ENCODE measurements at places on chromosomes 2 and 18.
A peak's percentile ranks its signal among the peaks of the same experiment; 100 is the strongest.

DNA sequence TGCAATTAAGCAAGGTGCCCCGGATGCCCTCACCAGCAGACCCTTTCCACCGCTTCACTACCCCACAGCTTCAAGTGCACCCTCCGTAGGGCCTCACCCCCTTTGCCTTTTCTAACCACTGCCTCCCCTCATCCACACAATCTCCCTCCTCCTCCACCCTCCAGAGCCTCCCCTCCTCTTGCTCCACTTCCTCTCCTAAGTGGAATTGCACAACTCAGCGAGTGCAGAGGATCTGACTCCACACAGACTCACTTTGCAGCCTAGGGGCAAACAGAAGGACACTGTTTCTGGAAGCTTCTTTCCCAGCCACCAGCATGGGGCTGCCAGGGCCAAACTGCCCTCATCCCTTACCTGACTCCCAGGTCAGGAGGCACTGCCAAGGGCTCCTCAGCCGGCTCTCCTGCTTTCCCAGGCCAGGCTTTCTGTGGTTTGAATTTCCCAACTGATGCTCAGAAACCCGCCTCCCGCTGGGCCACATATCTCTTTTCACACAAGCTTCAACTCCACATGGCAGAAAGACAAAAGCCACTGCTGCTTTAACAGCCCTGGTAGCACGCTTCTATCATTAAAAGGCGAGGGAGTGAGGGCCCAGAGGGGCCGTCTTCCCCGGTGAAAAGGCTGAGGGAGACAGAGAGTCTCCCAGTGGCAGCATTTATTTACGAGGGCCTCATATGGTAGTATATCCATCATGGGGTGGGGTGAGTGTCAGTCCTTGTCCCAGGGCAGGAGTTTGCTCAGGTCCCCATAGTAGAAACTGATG, 74.7 kb upstream of the MGAT4A start:
- peak; percentile 60 for ATAC-seq

DNA sequence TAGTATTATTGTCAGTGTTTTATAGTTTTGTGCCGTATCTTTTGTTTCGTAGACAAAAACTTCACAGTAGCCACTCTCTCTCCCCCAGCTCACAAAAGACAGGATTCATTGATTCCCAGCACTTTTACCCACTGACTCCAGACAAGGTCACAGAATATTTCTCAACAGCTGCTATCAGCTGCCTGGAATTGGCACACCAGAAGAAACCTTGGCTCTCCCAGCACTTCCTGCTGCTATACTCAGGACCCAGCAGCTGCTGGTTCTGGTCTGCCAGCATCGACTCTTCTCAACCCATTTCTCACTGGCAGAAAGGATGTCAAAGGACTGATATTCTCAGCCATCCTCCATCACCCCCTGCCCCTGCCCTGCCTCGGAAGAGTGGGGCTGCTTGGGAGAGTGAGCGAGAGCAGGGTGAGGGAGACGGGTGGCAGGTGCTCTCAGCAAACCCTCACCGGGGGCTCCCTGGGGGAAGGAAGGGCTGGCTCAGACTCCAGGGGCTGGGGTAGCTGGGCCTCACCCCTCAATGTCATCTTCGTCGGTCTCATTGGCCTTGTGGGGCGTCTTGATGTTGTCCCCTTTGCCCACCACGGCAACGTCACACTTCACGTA, 6.1 kb upstream of the OTOF start:
- no peak for ATAC-seq

GRCh38 chr2:8794923-8795825, 42.2 kb downstream of the KIDINS220 start:
- ATAC-seq = no peak

DNA sequence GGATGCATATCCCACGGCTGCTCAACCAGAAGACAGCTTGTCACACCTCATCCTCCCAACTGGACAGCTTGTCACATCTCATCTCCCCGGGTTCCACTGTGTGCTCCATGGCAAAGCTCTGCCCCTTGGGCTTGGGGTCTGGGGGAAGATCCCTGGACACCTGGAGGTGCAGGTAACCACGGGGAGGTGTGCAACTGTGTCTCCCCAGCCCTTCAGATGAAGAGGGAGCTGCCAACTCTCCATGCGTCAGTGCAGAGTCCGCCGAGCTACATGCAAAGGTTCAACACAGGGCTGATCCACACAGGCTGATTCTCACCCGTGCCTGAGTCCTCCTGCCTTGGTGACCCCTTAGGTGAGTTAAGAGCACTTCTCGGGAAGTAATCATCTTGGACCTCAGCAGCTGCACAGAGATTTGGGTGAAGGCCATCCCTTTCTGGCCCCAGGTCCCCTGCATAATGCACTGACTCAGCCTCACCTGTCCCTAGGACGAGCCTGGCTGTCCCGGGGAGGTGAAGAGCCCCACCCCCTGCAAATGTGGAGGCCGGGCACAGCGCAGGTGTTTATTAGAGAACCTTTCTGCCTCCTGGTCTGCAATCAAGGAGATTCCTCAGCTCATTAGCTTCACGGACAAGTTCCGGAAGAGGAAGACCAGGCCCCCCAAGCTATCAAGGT, 157.9 kb downstream of the PXDN start:
- ATAC-seq = no peak

GRCh38 chr2:116160657-116161056, 1653.8 kb upstream of the DDX18 start:
- no peak for ATAC-seq

DNA sequence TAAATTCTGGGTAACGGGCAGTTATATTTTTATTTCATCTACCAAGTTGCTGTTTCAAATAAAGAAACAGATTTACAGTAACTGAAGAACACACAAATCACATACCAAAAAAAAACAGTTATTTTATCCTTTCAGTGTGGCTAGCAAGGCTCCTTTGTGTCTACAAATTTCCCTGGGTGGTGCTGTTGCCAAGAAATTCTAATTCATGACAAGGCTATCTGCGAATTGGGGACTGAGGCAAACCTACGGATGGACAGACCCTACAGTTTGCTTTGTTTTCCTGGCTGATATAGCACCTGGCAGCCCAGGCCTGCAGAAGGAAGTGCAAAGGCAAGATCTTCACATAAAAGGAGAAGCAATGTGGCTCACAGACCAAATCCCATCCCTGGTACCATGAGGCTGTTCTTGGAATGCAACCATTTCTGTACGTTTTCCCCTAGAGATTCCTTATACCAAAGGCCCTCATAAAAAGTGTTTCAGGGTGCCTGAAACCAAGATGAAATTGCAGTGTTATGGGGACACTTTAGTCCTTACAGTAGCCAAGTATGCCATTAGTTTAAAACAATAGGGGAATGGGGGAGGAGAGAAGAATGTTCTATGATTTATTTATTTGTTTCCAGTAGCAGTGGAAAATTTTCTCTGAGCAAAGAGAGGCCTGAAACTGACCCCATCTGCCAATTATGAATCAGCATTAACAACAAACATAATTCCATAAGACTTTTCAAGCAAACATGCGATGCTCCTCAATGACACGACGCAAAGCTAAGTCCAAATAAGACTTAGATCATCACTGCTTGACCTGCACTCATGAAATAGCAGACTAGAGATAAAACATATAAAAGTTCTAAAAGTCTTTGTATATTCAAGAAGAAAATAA, 4.3 kb downstream of the KLF7 start:
- no peak for ATAC-seq

GRCh38 chr18:54359233-54359632, 1.5 kb downstream of the C18orf54 start:
- no peak for ATAC-seq

GRCh38 chr18:58638441-58638840, 9.6 kb upstream of the ALPK2 start:
- no peak for ATAC-seq

DNA sequence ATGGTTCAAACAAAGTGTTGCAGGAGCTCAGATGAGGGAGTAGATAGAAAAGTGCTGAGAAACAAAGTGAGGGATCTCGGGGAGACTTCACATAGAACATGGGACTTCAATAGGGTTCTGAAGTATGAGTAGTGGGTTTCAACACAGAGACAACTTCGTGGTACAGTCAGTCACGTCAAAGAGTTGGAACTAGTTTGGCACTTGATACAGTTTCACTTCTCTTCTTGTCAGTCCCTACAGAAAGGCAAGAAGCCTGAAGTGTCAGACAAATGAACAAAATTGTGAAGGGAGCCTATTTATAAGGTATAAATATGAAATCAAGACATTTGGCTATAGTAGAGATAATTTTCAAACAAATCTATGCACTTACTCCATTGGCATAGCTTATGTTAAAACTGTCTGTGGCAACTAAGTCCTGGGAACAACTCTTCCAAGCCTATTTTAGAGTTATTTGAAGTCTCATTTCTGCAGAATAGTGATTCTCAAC, 338.0 kb downstream of the TDRD15 start:
- no peak for ATAC-seq

DNA sequence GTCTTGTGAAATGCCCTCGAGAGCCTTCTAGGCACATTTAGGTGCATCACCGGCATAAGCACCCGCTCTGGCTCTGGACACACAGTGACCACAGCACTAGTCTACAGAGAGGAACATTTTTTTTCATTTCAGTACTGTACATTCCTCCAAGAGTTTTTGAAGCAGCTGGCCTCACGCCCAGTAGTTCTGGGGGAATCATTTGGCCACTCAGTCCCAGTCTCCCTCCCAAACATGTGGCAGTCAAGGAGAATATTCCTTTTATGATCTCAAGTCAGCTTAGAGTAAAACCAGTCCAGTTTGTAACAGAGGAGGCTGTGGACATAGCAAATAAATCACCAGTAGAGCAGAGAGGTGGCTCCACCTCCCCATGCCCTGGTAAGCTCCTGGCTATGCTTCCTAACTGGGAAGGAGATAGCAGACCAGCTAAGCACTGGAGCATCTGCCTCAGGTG, 48.1 kb downstream of the KCNE4 start:
- peak; percentile 54 for ATAC-seq

- no peak for ATAC-seq
Measured at GRCh38 chr18:25345081-25345866, 6.7 kb downstream of the ZNF521 start.

DNA sequence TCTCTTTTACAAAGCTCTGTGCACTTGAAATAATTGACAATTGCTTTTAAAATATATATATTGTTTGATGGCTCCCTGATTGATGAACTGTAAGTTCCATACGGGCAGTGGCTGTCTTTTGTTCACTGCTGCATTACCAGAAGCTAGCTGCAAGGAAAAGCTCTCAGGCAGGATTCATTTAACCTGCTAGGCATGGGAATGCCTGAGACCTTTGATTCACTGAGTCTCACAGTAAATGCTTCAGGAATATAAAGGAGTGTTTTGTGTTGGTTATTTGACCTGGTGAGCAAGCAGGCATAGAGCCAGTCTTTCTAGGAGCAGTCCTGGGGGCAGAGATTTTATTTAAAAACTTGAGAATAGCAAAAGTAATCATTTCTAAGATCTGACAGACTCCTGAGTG, 193.2 kb upstream of the ITGA4 start:
- no peak for ATAC-seq

- ATAC-seq = no peak
Measured at GRCh38 chr2:180289627-180290026, 282.5 kb upstream of the CWC22 start.

- ATAC-seq = peak; percentile 59
Measured at GRCh38 chr2:204012072-204012653, 75.6 kb downstream of the ICOS start.

DNA sequence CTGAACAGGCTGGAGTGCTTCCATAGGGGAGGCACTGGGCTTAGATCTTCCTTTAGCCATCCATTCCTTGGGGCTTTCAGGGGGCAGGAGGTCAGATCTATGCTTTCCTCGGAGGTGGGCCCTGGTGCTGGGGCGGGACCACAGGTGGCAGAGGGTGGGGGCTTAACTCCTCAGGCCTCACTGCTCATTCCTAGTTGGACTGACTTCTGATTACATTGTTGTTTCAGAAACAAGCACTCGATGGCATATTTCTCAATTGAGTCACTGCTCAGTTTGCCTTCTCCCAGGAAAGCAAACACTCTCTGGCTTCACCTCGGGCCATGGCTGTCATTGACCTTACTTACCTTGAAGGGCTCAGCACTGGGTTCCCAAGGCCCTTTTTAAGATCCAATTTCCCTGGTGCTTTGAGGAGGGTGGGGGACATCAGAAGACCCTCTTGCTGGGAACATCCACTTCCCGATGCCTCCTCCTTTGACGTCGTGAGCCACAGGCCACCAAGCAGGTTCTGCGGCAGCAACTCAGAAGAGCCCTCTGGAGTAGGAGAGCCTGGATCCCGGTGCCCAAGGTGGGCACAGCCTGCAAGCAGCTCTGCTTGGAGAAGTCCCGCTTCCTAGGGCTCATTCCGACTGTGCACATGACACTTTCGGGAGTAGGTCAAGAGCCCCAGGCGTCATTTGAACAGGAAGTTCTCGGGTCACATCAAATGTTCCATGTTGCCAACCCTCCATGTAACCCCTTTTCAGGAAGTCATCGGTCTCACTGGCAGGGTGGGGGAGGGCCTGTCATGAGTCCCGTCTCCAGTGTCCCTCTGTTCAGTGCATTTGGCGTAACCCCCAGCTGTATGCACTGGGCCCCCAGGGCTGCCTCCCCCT, 40.6 kb downstream of the SDC1 start:
- no peak for ATAC-seq

- ATAC-seq = no peak
Measured at GRCh38 chr18:40810372-40810771, 1144.7 kb upstream of the PIK3C3 start.

- no peak for ATAC-seq
Measured at GRCh38 chr18:60292186-60292585, 80.4 kb downstream of the MC4R start.

GRCh38 chr2:234676109-234676782, 179.4 kb upstream of the ARL4C start:
- no peak for ATAC-seq

DNA sequence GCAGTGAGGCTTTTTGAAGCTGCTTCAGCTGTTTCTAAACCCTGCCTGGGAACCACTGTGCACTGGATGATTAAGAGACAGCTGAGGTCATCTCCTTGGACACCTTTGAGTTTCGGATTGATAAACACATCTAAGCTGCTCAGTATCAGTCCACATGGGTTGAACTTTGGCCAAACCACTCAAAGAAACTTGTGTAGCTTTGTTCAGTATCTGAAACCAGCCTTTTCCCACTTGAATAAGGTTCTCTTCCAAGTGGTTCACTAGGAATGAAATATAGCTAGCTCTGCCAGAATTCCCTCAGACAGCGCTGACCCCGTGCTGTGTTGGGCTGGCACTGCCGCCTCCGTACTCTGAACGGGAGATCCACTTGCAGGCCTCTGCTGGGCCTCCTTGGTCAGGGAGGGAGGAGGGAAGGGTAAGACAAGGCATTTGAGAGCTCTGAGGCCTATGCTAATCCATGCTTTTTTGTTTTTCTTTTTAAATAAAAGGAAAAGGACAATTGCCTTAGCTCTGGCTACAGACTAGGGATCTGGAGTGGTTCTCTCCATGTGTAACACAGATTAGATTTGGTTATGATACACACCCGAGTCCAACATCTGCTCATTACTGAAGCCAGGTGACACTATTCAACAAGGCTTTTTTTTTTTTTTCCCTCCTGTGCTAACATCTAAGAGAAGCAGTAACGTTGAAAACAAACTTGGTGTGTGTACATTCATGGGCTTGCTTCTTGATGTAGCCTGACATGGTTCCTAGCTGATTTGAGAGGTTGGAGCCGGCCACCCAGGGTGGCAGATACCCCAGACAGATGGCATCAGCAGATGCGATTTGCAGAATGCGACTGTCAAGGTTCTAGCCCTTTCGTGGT, 67.7 kb downstream of the NCK2 start:
- peak; percentile 90 for ATAC-seq
